Spleen (tissue), 13 donors: ENCODE measurements at places on chromosomes 7 and 10. TPM values are rescaled to one million over a fixed set of nuclear protein-coding genes. Genes with fewer than 3 reads are reported as not detected.
A peak's percentile ranks its signal among the peaks of the same experiment; 100 is the strongest.

GRCh38 chr10:70578371-70578947 lies 24.1 kb downstream of the PRF1 start:
- no peaks in the 10 kb centered on the region for H3K36me3 ChIP-seq
- H3K27ac ChIP-seq = peak overlapping the region; percentile 75
- H3K4me1 ChIP-seq = peaks cover 48% of the 10 kb centered on the region
- no peaks in the 10 kb centered on the region for H3K27me3 ChIP-seq
- no peak for DNase-seq

The PRLHR gene
- not detected for total RNA-seq

The EIF5AL1 gene
- total RNA-seq = 0.36 TPM

The MBL2 gene
- total RNA-seq = not detected

DNA sequence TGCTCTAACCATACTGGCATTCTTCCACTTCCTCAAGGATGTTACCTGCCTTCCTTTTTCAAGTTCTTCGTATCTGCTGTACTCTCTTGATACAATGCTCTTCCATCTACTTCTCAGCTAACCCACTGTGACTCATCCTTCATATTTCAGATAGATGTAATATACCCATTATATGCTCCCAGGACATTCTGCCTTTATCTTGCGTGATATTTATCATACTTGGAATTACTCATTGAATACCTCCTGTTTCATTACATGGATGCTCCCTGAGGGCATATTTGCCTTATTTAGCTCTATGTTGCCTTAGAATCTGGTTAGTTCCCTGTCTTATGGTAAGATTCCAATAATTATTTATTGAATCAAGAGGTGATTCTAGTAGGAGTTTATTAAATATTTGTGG lies 706.4 kb downstream of the SORCS3 start:
- H3K27me3 ChIP-seq = no peaks in the 10 kb centered on the region
- no peaks in the 10 kb centered on the region for H3K4me1 ChIP-seq
- H3K4me3 ChIP-seq = no peak overlapping the region
- no peak for DNase-seq
- no peak overlapping the region for H3K27ac ChIP-seq

The AGAP9 gene
- 6.9 TPM for total RNA-seq

- peak overlapping the region; percentile 35 for H3K4me3 ChIP-seq
- H3K4me1 ChIP-seq = peaks cover 5% of the 10 kb centered on the region
- H3K27ac ChIP-seq = peak overlapping the region; percentile 90
- H3K27me3 ChIP-seq = no peaks in the 10 kb centered on the region
- H3K36me3 ChIP-seq = no peaks in the 10 kb centered on the region
- no peak for DNase-seq
These were observed 75.8 kb downstream of the C1GALT1 start for GRCh38 chr7:7257899-7258692.

GRCh38 chr7:85593355-85593754 lies 406.5 kb upstream of the SEMA3D start:
- H3K4me1 ChIP-seq = no peaks in the 10 kb centered on the region
- no peak overlapping the region for H3K27ac ChIP-seq

DNA sequence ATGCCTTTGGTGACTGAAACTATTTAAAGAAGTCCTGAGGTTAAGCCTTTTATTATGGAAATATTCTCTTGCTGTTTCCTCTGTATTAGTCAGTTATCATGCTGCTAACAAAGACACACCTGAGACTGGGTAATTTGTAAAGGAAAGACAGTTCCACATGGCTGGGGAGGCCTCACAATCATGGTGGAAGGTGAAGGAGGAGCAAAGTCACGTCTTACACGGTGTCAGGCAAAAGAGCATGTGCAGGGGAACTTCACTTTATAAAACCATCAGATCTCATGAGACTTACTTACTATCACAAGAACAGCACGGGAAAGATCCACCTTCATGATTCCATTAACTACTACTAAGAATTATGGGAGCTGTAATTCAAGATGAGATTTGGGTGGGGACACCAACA lies 121.2 kb upstream of the GPR26 start:
- no peaks in the 10 kb centered on the region for H3K36me3 ChIP-seq
- H3K27me3 ChIP-seq = no peaks in the 10 kb centered on the region
- no peak for DNase-seq

GRCh38 chr7:67301667-67302066 lies 305.0 kb downstream of the TYW1 start:
- H3K4me1 ChIP-seq = peaks cover 18% of the 10 kb centered on the region
- H3K36me3 ChIP-seq = peaks cover 27% of the 10 kb centered on the region
- no peaks in the 10 kb centered on the region for H3K27me3 ChIP-seq
- peak overlapping the region; percentile 76 for H3K4me3 ChIP-seq
- DNase-seq = no peak

GRCh38 chr7:137172105-137172590 lies 171.4 kb downstream of the PTN start:
- no peak overlapping the region for H3K4me3 ChIP-seq
- no peaks in the 10 kb centered on the region for H3K27me3 ChIP-seq
- H3K4me1 ChIP-seq = no peaks in the 10 kb centered on the region
- H3K27ac ChIP-seq = no peak overlapping the region
- no peaks in the 10 kb centered on the region for H3K36me3 ChIP-seq

DNA sequence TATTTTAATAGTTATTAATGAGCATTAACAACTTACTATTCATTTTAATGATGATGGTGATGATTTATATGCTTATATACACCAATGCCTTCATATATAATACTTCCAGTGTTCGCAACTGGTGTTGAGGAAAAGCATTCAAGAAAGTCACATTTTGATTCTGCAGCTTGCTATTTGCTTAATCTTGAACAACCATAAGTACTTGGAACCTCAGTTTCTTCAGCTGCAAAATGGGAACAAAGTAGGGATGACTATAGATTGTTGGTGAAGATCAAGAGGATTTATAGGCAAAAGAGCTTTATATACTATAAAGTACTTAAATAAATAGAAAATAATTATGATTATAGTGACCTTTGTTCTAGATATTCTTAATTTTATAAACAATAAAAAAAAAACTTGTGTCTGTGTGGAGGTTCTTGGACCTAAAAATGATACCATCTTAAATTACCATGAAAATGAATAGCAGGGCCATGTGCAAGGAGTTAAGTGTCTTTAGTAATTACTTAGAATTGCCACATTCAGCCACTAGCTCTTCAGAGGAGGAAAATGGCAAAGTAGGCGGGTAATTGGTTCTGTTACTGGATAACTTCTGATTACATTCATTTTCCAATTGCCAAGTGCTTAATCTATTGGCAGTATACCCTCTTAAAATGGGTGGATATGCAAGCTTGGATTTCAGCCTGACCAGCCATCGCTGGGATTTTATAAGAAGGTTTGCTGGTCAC lies 4.5 kb downstream of the ARID5B start:
- peaks cover 47% of the 10 kb centered on the region for H3K4me1 ChIP-seq
- no peak for DNase-seq
- H3K27me3 ChIP-seq = no peaks in the 10 kb centered on the region

DNA sequence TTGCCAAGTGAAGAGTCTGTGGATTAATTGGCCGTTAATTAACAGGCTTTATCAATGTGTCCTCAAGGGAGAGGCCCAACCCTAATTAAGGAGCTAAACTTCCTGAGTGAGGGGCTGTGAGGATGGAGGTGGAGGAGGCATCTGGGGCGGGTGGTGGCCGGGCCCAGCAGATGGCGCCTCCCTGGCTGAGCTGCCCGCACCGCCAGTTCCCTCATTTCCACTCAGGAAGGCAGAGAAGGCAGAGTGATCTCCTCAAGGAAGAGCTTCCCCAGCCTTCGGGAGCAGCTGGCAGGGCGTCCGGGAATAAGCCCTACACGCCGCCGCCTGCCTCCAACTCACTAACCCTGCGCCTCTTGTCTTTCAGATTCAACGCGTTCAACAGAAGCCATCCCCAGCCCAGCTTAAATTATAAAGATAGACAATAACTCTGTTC lies 112.2 kb downstream of the CYTH3 start:
- H3K27me3 ChIP-seq = no peaks in the 10 kb centered on the region
- DNase-seq = no peak
- peaks cover 27% of the 10 kb centered on the region for H3K4me1 ChIP-seq
- H3K4me3 ChIP-seq = no peak overlapping the region
- peaks cover 44% of the 10 kb centered on the region for H3K36me3 ChIP-seq

DNA sequence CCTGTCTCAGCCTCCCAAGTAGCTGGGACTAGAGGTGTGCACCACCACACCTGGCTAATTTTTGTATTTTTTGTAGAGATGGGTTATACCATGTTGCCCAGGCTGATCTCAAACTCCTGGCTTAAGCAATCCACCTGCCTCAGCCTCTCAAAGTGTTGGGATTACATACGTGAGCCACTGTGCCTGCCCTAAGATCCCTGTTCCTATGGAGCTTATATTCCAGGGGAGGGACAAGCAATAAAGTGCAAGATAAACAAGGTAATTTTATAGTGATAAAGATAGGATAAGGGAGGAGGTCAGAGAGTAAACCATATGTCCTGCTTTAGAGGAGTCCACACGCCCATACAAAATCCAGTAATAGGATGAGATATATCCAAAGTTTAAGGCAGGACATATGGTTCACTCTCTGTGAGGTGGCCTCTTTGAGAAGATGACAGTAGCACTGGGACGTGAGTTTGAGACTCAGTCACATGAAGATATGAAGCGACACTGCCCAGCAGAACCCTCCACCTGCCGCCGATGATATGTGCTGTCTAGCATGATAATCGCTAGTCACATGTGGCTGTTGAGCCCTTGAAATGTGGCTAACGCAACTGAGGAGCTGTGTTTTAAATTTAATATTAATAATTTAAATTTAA lies 113.5 kb upstream of the PDCD4 start:
- no peak overlapping the region for H3K27ac ChIP-seq
- H3K4me3 ChIP-seq = no peak overlapping the region
- no peaks in the 10 kb centered on the region for H3K27me3 ChIP-seq
- H3K36me3 ChIP-seq = no peaks in the 10 kb centered on the region
- no peaks in the 10 kb centered on the region for H3K4me1 ChIP-seq
- no peak for DNase-seq

DNA sequence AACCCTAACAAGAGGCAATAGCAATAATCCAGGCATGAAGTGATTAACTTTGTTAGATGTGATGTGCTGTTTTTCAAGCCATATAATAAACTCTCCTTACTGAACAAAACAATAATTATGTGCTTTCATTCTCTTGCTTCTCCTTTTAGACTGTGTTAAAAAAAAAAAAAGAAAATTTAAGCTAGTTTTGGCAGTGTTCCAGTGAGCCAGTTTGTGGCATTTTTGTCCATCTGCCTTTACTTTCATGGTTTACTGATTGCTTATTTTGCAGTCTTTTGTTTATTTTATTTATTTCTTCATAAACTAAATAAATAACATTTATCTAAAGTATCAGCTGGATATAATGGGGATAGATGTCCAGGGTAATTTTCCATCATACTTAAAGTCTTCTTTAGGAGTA lies 625.3 kb downstream of the CNTNAP2 start:
- H3K27me3 ChIP-seq = no peaks in the 10 kb centered on the region
- H3K36me3 ChIP-seq = no peaks in the 10 kb centered on the region
- no peaks in the 10 kb centered on the region for H3K4me1 ChIP-seq
- no peak overlapping the region for H3K27ac ChIP-seq
- no peak for DNase-seq

GRCh38 chr10:13517675-13518074 lies 11.1 kb downstream of the BEND7 start:
- no peaks in the 10 kb centered on the region for H3K36me3 ChIP-seq
- H3K4me1 ChIP-seq = no peaks in the 10 kb centered on the region
- DNase-seq = no peak
- no peak overlapping the region for H3K27ac ChIP-seq
- no peaks in the 10 kb centered on the region for H3K27me3 ChIP-seq

DNA sequence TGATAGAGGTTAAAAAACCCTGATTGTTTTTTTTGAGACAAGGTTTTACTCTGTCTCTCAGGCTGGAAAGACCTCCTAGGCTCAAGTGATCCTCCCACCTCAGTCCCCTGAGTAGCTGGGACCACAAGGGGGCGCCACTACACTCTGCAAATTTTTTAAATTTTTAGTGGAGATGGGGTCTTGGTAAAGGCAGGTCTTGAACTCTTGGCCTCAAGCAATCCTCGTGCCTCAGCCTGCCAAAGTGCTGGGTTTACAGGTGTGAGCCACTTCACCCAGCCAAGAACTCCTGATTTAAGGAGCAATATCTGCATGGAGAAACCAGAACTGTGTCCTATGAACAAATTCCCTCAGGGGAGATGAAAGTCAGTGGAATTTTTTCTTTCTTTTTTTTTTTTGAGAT lies 7.3 kb upstream of the KLHDC10 start:
- DNase-seq = peak; percentile 86
- no peak overlapping the region for H3K4me3 ChIP-seq
- no peak overlapping the region for H3K27ac ChIP-seq
- H3K27me3 ChIP-seq = no peaks in the 10 kb centered on the region
- no peaks in the 10 kb centered on the region for H3K36me3 ChIP-seq
- no peaks in the 10 kb centered on the region for H3K4me1 ChIP-seq

DNA sequence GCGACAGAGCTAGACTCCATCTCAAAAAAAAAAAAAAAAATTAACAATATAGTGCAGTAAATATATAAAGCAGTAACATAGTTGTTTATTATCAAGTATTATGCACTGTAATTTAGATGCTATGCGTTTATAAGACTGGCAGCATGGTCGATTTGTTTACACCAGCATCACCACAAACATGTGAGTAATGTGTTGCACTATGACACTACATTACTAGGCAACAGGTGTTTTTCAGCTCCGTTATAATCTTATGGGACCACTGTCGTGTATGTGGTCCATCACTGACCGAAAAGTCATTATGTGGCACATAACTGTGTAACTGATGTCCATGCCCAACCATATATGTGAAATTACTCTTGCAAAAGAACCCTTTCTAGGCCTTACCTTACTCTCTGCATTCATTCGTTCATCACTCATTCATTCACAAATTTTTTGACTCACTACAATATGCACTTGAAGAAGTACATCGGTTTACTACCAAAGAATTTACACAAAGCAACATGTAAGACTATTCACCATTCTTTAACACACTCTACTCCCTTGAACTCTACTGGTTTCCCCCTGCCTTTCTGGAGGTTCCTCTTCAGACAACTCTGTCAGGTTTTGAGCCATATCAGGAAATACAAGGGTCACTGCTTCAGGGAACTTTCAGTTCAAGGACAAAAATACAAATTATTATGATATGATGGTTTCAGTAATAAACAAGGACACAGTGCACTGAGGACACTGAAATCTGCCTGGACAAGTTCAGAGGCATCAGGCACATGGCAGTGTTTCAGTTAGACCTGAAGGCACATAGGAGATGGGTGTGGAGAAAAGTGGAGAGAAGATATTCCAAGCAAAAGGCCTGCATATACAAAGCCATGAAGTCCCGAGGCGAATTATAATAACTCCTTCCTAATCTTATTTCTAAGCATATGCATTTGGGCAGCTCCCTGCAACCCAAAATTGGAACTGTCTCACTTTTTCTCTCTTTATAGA lies 17.4 kb downstream of the ITGB1 start:
- peaks cover 82% of the 10 kb centered on the region for H3K4me1 ChIP-seq
- H3K36me3 ChIP-seq = peaks cover 5% of the 10 kb centered on the region
- H3K27me3 ChIP-seq = no peaks in the 10 kb centered on the region
- H3K27ac ChIP-seq = peak overlapping the region; percentile 70
- no peak overlapping the region for H3K4me3 ChIP-seq

DNA sequence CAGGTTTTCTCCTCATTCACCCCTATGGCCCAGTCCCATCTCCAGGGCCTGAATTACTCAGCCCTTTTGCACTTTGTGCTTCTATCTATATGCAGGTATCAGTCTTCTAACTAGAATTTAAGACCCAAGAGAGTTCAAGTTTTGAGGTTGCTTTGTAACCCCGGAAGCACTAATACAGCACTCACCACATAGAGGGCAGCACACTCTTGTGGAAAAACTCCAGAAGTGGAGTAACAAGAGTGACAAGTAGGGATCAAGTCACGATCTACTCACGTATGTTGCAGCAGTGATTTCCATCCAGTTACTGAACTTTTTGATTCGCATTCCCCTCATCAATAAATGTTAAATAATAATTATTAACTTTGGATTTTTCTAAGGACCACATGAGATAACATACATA lies 151.0 kb downstream of the CHCHD3 start:
- no peaks in the 10 kb centered on the region for H3K27me3 ChIP-seq
- H3K4me3 ChIP-seq = no peak overlapping the region
- H3K36me3 ChIP-seq = peaks cover 9% of the 10 kb centered on the region
- no peaks in the 10 kb centered on the region for H3K4me1 ChIP-seq
- no peak overlapping the region for H3K27ac ChIP-seq
